Calu3 (cell line): ENCODE measurements at places on chromosomes 7 and 10.

- DNase-seq: no peak
Measured at GRCh38 chr7:38704751-38705150, 73.6 kb upstream of the AMPH start.

DNA sequence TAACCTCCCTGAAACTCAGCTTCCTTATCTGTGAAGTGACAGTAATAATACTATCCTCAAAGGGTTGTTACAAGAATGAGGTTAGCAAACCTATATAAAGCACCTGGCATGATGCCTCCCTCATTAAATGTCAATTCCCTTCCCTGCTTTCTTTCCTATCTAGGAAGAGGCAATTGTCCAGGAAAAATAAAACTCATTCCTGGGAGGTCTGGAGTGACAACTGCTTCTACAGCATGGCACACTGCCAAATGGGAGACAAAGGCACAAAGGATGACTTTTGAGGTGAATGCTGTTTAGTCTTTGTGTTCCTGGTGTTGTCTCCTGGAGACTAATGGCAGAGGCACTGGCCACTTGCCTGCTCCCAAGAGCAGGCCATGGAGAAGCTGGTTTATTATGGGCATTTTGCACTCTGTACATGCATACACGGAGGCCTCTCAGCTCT, 32.2 kb upstream of the PDE1C start:
- DNase-seq: no peak

DNA sequence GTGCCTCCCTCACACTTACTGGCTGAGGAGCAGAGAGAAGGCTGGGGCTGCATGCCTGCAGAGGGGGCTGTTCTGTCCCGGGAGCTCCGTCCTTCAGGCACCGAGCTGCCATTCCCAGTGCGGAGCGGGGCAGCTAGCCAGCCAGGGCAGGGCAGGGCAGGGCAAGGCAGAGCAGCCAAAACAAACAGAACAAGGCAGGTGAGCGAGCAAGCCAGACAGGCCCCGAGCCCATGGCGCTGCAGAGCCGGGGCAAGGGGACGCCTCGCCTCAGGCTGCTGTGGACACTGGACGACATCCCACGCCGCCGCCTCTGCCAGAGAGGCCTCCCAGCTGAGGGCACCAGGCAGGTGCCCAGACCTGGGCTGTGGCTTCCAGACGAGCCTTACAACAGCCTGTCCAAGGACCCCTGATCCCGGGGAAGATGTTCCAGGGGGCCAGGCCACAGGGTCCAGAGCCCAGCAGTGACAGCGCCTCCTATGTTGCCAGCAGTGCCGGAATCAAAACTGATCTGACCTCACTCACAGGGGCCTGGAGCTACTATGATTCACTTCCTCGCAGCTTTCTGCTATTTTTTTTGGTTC, 8.2 kb upstream of the NDST2 start:
- DNase-seq: peak; percentile 48

DNA sequence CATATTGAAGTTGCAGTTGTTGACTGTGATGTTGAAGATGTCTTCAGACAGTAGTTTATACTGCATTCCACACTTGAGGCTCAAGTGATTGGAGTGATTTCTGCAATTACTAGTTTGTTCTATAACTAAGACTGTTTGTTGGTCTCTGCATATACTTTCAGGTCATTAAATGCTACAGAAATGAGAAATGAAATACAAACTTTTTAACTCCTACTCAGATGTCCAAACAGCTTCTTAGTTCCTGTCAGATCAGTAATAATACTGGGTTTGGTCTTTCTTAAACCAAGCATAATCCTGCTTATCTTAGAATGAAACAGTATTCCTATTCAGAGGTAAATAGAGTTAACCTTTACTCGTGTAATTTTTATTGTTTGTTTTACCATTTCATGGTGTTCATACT, 115.9 kb downstream of the CCNY start:
- no peak for DNase-seq

DNA sequence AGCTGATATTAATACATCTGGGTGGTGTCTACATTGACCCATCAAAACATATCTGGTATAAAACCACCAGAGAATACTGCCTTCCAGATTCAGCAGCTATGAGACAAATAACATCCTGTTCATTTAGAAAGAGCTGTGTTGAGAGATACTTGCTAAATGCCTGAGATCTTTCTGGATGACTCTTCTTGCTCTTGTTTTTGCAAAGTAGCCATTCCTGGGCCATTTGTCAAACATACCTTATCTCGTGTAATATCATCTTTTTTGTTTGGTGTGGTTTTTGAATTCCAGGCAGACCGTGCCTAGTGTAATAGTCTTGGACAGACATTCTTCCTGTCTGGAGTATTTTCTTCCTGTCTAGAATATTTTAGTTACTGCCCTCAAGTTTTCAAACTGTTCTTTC, 74.7 kb upstream of the PRR15 start:
- no peak for DNase-seq

DNA sequence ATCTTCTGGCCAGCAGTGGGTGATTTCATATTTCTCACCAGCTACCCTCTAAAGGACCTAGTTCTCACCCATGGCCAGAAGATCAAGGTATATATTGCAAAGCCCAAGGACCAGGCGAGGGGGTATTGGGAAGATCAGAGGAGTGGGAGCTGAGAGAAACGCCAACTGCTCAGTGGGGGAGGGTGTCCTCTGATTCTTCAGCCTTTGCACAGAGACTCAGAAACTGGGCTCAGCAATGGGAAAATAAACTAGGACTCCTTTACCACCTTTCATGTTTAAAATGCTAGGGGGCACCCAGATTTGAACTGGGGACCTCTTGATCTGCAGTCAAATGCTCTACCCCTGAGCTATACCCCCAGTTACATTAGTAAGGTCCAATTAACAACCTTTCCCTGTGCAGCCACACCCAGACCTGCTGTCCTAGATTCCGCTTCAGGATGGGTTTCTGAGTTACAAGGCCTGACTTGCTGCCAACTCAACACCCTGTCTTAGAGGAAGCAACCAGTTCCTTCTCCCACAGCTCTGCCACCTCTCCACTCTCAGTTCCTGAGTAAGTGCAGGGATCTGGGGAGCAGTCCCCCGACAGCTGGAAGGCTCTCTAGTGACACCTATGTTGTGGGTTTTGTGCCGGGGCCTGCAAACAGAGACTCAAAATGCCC, 93.5 kb downstream of the ZNF783 start:
- DNase-seq: peak; percentile 51

- DNase-seq: no peak
Measured at GRCh38 chr10:47401874-47402640, 18.0 kb upstream of the ZNF488 start.

GRCh38 chr7:19011212-19011611, 106.2 kb downstream of the TWIST1 start:
- DNase-seq: no peak

- DNase-seq: no peak
Measured at GRCh38 chr10:124566981-124567835, 105.6 kb downstream of the LHPP start.

DNA sequence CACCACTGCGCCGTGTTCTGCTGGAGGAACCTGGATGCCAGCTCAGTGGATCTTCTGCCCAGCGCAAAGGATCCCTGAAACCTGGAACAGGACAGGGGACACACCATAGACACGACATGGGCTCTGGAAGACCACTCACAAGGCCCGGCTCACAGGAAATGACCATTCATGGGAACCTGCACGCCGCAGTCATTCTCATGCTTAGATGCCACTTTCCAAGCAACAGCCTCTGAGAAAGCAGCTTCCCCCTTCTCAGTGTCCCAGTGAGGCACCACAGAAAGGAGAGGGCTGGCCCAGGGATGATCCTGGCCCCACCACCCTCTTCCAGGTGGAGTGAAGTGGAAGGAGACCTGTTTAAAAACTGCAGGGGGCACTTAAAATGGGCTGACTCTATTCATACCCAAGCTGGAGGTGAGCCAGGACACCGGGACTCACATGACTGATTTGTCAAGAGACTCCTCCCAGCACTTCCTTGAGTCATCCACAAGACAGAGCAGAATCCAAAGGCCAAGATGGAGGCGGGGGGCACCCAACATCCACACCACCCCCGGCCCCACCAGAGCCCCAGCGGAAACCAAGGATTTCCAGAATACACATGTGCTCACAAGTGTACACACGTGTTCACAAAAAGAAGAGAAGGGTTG, 11.2 kb downstream of the CTBP2 start:
- peak; percentile 49 for DNase-seq

GRCh38 chr10:2970190-2970823, 97.0 kb upstream of the PFKP start:
- DNase-seq: no peak

GRCh38 chr7:78473021-78473420, 674.4 kb downstream of the PHTF2 start:
- no peak for DNase-seq

- no peak for DNase-seq
Measured at GRCh38 chr7:22447008-22447407, 53.0 kb downstream of the STEAP1B start.

DNA sequence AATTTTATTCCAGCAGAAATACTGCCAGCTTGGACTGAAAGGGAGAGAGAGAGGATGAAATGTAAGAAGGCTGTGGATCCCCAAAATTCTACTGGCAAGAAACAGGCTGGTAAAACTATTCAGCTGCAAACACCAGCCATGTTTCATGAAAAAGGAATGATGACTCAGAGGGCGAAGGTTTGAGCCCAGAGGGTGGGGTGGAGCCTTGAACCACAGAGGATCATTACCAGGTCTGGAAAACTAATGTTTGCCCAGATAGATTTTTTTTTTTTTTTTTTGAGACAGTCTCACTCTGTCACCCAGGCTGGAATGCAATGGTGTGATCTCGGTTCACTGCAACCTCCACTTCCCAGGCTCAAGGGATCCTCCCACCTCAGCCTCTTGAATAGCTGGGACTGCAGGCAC, 41.7 kb upstream of the NRF1 start:
- DNase-seq: peak; percentile 76

GRCh38 chr7:93367254-93367653, 135.1 kb downstream of the VPS50 start:
- DNase-seq: no peak

DNA sequence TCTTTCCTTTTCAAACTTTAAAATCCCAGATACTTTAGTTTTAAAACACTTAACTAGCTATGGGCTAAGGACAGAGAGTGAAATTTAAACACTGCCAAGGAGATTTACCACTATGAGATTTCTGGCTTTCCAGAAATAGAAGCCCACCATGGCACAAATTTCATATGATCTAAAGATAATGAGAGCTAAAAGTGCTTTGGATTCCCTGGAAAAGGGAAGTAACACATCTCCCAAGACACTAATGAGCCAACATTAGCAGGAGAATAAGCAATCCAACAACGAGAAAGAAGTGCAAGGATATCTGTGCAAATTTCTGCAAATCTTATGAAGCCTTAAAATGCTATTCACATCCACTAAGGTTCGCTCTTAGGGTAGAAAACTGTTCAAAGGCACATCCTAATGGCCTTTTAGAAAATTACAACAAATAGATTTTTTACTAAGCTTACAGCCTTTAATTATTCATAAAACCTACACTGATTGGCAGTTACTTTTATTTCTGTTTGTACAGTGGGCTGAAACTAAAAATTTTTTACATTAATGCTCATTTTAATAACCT, 100.3 kb downstream of the RAPGEF5 start:
- DNase-seq: no peak

GRCh38 chr7:138705167-138705566, 4.0 kb upstream of the SVOPL start:
- DNase-seq: no peak

- DNase-seq: no peak
Measured at GRCh38 chr10:5862360-5862961, 27.2 kb downstream of the ANKRD16 start.

DNA sequence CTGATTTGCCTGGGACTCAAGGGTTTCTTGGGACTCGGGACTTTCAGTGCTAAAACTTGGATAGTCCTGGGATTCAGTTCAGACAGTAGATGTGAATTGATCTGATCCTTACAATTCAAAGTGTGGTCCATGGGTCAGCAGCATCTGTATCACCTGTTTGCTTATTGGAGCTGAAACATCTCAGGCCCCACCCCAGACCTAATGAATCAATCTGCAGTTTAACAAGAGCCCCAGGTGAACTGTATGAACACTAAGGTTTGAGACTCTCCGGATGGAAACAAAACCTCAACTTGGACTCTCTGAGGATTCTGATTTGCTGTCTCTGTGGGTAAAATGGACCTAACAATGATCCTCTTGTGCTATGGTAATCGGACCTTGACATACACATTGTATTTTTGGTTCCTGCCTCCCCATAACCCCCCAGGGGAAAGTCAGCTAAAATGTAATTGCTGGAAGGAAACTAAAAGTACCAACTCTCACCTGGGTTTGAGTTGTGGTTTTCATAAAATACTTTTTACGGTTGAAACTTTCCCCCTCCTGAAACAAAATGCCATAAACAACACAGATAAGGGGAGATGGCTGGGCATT, 11.7 kb downstream of the CYP26A1 start:
- DNase-seq: no peak

DNA sequence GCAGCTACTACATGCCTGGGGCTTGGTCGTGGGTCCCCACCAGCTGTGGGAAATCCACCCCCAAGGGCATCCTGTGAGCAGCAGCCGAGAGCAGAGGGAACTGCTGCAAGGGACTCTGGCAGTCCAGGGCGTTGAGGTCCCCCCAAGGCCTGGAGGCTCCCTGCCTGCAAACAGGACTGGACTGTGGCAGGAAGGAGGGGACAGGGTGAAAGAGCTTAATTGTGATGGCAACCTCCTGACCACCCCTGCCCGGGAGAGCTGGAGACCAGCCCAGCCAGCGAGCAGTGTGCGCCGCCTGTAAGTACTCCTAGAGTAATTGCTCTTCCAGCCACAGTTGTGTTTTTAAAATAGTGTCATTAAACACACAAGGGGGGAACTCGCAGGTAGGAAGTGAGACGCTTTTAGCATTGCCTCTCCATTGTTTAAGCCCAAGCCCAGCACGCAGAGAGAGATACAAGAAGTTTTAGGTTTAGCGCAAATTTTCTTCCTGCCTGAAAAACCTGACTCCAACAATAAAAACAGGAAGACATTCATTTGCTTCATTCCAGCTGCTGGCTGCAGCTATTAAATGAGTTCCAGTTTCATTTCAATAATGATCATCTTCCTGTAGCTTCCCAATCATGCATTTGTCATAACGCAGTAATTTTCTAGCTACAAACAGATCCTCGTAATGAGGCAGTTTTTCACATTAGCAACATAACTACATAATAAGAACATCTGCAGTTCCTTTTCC, 111.1 kb downstream of the EBF3 start:
- no peak for DNase-seq
